ENCODE measurements at places on chromosomes 7 and 10.

GRCh38 chr10:86979977-86980448, 11.7 kb downstream of the ADIRF start:
- DNase-seq, result no peak

DNA sequence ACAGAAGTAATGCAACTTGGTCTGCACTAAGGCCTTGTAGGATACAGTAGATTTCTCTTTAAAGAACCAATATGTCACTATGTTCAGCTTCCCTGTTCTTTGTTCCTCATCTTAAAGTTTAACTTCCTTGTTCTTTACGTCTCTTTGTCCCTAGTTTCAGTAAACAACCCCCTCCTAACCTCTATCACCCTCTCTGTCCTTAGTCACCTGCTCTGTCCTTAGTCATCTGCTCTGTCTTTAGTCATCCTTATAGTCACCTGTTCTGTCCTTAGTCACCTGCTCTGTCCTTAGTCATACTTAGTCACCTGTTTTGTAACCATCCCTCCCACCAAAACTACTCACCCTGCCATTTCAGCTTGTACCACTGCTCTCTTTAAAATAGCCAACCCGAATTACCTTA, 144.6 kb upstream of the TMEM106B start:
- no peak for DNase-seq

GRCh38 chr10:13922586-13922985, 335.8 kb downstream of the PRPF18 start:
- no peak for DNase-seq

DNA sequence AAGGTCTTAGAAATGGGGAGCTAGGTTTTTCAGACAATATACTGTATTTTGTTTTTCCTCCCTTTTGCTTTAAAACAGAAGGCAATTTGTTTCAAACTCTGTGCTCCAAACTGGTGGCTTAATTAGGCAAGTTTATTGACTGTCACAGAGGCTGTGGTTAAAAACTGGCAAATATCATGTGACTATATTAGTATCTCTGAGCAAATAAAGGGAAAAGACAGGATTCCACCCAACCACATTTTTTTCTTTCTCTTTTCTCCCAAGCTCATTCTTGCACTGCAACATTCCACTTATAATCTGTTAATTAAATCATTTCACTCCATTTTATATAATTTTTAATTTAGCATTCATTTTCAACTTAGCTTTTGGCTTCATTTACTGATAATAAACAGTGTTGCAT, 615.8 kb downstream of the AUTS2 start:
- DNase-seq, result no peak

DNA sequence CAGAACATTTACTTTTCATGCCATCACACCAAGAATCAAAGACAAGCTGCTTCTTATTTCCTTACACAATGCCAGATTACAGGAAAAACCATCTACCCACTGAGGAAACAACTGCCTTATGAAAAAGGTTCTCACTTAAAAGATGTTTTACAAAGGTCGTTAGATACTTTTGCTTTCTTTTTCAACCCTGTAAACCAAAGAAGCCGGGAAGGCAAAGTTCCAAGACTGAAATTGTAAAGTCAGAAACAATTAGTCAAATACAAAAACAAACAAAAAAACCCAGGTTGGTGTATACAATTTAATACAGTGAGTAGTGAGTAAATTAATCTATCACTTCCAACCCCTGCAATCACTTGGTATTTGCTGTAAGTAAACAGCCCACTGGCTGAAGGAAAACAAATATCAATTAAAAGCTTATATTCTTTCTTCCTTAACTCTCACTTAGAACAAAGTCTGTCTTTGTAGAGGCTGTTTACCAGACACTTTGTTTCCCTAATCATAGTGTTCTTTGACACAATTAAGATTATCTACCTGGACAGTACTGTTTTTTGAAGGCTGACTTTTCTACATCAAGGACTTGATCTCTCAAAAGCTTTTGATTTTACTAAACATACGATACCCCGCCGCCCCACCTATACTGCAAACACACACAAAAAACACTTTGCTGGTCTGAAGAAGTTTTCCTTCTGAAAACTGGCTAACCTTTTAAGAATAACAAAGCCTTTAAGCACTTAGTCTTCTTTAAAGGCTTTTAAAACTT, 18.1 kb downstream of the ERLIN1 start:
- no peak for DNase-seq

GRCh38 chr7:108149908-108150307, 19.7 kb upstream of the LAMB4 start:
- no peak for DNase-seq

Data from NCI-H748 treated with DMSO at 0.1 percent for 48 hours (cell line).